ENCODE measurements at places on chromosomes 3 and 15. TPM values are rescaled to one million over a fixed set of nuclear protein-coding genes. Genes with fewer than 3 reads are reported as not detected.

DNA sequence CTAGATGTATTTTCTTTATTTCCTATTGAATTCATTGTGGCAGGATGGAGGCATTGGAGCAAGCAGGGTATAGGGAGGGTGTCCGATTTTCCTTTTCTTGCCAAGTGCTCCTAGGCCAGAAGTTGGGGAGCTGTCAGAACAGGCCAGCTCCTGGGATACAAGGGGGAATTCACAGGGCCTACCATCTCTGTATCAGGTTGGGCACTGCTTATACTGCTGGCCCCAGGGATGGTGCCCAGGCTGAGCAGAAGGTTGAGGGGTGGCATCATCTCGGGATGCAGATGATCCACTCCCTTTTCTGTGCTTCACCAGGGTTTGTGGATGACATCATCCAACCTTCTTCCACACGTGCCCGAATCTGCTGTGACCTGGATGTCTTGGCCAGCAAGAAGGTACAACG is 79.5 kb downstream of the PCCB start:
- DNase-seq, result no peak

- DNase-seq, result peak; percentile 32
These were observed 63.5 kb downstream of the OTOL1 start for GRCh38 chr3:161560008-161560637.

DNA sequence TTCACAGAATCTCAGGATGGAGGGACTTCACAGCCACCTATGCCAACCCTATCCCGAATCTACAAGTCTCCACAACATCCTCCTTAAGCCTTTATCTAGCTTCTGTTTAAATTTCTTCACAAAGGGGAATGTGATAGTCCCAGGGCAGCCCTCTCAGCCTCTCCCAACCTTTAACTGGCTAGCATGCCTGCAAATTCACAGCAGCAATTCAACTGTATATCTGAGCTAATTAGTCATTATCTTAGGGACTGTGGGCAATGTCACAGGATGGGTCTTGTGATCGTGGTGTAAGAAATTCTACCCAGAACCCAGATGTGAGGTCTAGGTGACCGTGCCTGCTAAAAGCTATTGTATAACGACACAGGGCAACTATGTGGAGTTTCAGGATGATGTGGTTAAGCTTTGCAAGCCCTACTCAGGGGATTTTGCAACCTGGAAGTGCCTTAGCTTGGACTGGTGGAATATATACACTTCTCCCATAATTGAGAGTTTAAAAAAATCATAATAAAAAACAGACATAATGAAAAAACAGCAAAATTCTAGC is 65.5 kb upstream of the FBN1 start:
- DNase-seq, result no peak

The NEK10 gene
- 5.2 TPM for polyA plus RNA-seq

- peak; percentile 65 for DNase-seq
These were observed 28.0 kb upstream of the LACTB start for GRCh38 chr15:63093486-63094205.

The TGM5 gene
- polyA plus RNA-seq, result not detected

DNA sequence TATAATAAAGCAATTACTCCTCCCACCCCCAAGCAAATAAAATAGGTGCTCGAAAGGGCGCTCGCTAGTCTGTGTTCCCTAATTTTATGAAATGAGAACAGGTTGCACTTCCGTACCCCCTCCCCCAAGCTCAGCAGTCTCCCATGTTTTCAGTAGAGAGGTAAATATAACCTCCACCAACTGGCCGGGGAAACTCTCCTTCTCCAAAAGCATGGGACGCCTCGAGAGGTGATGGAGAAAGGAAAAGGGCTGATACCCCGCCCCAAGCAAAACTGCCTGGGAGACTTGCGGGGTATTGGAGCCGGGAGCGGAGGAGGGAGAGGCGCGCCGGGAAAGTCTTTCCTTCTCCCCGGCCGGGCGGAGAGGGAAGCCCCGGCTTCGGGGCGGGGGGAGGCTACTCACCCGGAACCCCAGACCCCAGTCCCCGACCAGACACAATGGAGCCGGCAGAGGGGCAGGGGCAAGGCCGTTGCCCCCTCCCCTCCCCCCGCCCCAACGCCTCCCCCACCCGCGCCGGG is 605 bp downstream of the DCUN1D1 start:
- peak; percentile 25 for DNase-seq

- no peak for DNase-seq
These were observed 280.9 kb upstream of the KCNMB2 start for GRCh38 chr3:178255315-178255714.

DNA sequence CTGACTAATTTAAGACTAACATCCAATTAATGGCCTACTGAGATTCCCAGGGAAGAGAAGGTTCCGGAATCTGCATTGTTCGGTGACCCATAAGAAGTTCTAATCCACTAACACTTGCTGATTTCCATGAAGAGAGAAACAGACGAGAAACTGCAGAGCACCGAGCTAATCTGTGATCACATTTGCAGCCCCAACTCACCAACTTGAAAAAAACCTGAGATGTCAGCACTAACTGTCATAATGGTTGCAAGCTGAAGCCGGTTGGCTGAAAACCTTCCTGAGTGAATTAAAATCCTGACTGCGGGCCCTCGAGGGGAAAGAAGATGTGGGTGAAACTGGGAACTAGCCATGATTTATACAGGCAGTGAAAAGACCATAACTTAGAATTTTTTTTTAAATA is 204.8 kb upstream of the IGF1R start:
- DNase-seq, result no peak

DNA sequence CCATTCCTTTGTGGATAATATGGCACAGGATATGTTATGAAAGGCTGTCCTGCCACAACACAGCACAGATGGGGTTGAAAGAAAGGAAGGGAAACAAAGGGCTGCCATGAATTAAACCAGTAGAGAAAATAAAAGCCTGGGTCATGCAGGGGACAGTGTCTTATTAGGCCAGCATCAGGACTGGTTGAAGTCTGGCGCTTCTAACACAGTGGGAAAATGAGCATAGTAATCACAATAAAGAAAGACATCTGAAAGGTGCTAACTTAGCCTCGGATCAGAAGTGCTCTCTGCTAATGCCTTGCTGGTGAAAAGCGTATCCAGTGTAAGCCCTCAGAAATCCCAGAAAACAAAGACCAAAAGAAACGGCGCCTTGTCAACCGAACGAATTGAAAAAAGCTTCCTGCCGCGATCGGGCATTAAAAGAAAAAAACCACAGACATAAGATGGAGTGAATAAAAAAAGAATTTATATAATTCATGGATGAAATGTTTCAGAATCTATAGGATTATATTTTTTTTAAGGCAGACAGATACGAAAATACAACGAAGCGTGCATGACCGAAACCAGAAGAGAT is 566 bp upstream of the MKRN3 start:
- DNase-seq, result peak; percentile 31

DNA sequence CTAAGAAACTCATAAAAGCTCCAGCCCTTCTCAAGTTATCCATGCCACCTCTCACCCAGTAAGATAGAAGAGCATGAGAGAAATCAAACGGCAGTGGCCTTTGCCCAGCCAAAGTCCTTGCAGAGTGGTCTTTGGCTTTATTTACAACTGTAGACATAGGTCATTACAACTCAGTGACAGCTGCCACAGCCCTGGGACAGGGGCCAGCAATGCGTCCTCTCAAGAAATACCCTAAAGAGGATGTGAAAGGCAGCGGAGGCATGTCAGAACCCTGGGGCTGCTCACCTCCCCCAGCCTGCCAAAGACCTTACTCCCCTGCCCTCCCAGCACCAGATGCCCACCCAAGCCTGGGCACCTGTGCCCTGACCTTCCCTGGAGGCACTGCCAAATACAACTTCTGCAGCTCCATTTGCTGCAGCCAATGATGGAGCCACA is 6.3 kb downstream of the ACAA1 start:
- DNase-seq, result no peak

GRCh38 chr3:111134302-111134701 is 62.7 kb downstream of the NECTIN3 start:
- no peak for DNase-seq

GRCh38 chr3:78894787-78895186 is 873.0 kb downstream of the ROBO1 start:
- DNase-seq, result no peak

- peak; percentile 48 for DNase-seq
These were observed 10.6 kb upstream of the LEO1 start for GRCh38 chr15:51982013-51982769.

The PIF1 gene
- 9.5 TPM for polyA plus RNA-seq

The DHX30 gene
- polyA plus RNA-seq, result 65.2 TPM

DNA sequence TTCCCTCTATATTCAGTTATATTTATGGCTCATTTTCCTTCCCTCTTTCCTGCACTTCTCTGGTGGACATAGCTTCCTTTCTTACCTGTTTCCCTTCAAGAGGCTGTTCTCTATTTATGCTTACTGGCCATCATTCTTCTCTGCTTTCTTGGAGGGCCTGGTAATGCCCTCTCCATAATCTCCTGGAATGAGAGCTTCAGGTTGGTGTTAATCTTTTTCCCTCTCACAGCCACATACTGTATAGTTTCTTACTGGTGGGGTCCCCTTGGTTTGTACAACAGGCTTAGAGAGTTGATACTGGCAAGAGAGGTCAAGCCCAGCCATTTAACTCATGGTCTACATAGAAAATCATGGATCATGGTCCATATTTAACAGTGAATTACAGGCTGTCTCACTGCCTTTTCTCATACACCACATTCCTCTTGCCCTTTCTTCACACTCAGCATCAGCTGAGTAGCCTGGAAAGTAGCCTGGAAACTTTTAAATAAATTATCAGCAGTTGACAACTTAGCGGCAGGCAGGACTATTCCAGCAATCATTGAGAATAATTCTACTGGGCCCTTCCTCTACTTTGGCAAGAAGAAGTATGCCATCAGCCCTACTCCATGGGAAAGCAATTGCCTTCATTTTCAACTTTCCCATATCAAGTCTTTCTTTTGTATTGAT is 38.0 kb upstream of the DPH6 start:
- DNase-seq, result no peak

GRCh38 chr3:195537995-195538394 is 5.1 kb downstream of the PPP1R2 start:
- no peak for DNase-seq

DNA sequence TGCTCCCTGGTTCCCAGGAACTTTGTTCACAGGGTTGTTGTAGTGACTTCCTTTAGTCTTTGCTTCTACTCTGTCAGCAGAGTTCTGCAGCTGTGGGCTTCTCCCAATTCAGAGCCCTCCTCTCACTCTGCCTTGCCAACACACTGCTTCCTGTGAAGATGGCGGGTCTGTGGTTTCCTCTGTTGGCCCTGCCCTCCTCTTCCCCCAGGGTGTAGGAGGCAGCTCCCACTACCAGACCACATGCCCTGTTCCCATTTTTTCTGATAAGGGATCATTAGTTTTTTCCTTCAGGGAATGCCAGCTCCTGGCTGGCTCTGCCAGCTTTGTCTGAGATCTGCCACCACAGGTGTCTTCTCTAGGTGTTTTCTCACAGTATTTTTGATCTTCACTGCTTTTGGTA is 12.7 kb downstream of the SPSB4 start:
- no peak for DNase-seq
